ENCODE measurements at places on chromosomes 3 and 15.

DNA sequence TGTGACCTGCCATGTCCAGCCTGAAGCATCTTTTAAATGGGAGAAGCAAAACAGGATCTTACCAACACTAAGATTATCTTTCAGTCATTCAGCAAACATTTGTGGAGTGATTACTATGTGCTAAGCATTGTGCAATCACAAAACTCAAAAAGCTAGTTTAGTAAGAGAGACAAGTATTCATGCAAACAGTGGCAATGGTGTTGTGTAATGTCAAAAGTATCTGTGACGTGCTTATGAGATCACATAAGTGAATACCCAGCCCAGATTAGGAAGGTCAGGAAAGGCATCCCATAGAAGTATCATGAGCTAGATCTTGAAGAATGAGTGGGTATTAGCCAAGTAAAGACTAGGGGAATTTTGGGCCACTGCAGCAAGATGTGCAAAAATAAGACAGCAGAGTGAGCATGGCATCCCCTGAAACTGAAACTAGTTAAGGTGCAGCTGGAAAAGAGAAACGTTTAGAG, 32.1 kb downstream of the SEC62 start:
- DNase-seq, result no peak

DNA sequence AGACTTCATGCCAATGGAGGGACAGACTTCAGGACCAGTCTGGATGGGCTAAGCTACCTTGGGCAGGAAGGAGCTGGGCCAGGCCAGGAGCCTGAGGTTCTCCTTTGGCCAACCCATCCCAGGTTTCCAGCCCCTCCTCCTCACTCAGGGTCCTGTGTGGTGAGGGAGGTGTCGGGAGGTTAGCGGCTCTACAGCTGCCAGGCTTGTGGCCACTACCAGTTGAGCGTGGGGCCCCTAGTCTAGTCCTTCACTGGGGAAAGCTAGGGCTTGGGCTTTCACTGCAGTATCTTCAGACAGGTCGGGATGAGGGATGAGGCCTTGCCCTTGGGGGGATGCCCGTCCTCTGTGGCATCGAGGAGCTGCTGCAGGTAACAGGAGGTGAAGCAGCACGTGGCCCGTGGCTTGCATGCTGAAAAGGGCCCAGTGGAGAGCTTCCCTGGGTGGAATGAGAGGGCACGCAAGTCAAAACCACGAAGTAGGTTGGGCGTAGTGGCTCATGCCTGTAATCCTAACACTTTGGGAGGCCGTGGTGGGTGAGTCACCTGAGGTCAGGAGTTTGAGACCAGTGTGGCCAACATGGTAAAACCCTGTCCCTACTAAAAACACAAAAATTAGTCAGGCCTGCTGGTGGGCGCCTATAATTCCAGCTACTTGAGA, 8.5 kb upstream of the FANCD2 start:
- no peak for DNase-seq

DNA sequence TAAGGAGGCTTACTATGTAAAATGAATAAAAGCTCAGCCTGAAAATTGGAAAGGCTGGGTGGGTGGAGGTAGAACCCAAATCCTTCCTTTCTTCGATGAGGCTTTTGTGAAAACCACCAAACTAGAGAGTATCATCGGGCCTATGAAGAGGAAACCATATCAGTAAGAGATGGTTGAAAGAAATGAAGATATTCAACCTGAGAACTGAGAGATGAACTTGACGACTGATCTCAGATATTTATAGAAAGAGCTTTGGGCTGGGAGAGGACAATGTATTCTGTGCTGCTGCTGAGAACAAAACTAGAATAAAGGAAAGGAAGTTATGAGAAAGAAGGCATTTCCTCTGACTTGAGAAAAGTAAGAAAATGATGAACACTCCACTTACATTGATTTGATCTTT, 236.6 kb downstream of the KCNH8 start:
- DNase-seq, result no peak

DNA sequence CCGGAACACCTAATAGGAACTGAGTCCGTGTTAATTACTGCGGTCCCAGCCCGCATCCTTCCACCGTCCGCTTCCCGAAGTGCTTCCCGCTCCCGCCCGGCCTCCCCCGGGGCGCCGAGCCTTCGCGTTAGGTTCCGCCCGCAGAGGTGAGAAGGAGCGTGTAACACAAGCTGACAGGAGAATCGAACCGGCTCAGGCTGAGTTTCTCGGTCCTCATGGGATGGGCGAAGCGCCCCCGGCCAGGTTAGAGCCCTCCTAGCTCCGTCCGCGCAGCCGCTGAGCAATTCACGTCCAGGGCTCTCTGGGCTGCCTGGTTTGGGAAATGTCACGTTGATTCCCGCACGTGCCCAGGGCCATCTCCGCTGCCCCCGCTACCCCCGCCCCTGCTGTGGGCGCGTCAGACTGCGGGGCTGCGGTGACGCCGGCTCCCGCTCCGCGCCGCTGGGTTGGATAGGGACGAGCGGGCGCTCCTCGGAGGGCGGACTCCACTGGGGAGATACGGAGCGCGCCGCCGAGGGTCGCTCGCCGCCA, 954 bp downstream of the CLDN11 start:
- no peak for DNase-seq

GRCh38 chr3:79097964-79098660, 669.7 kb downstream of the ROBO1 start:
- DNase-seq, result no peak

GRCh38 chr15:37136666-37137065, 36.3 kb upstream of the MEIS2 start:
- no peak for DNase-seq

DNA sequence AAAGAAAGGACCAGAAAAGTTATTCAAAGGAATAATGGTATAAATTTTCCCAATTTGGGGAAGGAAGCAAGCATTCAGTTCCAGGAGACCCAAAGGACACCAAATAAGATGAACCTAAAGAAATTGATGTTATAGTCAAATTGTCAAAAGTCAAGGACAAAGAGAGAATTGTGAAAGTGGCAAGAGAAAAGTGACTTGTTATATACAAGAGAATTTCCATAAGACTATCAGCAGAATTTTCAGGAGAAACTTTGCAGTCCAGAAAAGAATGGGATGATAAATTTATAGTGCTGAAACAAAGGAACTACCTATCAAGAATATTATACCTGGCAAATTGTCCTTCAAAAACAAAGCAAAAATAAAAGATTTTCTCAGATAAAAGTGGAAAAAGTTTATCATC, 43.8 kb upstream of the FOXB1 start:
- DNase-seq, result no peak

DNA sequence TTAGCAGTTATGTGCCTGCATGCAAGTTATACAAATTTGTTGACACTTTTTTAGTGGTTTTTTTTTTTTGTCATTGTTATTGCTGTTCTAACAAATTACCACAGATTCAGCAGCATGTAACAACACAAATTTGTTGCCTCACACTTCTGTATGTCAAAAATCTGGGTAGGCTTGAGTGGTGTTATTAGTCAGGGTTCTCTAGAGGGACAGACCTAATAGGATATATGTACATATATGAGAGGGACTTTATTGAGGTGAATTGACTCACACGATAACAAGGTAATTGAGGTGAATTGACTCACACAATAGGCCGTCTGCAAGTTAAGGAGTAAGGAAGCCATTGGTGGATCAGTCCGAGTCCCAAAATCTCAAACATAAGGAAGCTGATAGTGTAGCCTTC, 15.0 kb upstream of the PLSCR1 start:
- DNase-seq, result no peak

- DNase-seq, result no peak
These were observed 213.0 kb upstream of the BHLHE40 start for GRCh38 chr3:4766263-4766662.

DNA sequence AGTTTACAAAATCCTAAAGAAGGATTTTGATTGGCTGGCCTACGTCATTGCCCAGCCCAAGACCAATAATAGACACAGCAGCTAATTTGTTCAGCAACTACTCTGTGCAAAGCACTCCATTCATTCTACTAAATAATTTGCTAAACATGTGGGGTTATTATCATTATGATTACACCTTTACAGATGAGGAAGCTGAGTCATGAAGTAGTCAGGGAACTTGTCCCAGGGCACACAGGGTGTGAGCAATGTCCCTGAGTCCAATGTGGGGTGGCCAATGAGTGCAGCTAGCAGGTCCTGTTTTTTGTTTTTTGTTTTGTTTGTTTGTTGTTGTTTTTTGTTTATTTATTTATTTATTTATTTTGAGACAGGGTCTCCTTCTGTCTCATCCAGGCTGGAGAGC, 183.6 kb downstream of the ABHD5 start:
- DNase-seq, result no peak

GRCh38 chr3:32865383-32865782, 47.6 kb downstream of the TRIM71 start:
- no peak for DNase-seq

DNA sequence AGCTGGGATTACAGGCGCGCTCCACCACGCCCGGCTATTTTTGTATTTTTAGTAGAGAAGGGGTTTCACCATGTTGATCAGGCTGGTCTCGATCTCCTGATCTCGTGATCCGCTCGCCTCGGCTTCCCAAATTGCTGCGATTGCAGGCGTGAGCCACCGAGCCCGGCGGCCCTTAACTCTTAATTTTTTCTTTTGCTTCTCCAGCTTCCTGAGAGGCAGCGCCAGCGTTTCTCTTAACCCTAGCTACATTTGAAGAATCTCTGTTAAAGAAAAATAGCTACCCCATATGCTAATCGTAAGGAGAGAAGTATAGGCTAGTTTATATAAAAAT, 465 bp upstream of the GK5 start:
- DNase-seq, result no peak

DNA sequence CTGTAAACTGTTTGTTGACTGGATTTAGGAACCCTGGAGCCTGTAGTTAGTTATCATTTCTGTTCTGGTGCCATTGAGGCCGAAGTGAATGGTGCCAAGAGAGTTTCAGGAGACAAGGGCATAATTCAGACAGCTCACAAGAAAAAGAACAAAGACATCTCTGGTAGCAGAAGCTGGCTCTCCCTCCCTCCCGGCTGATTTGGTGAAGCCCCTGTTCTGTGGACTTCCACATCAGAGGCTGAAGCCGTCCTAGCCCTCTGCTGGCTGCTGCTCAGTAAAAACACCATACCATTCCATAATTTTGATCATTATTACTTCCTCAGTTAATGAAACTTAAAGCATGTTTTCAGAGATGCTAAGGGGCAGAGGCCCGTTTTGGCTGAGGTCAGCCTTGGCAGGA, 381.2 kb upstream of the WNT5A start:
- DNase-seq, result peak; percentile 91

- no peak for DNase-seq
These were observed 123.9 kb upstream of the AGBL1 start for GRCh38 chr15:85955501-85956391.

GRCh38 chr15:23869396-23869795, 182.3 kb upstream of the NDN start:
- no peak for DNase-seq

DNA sequence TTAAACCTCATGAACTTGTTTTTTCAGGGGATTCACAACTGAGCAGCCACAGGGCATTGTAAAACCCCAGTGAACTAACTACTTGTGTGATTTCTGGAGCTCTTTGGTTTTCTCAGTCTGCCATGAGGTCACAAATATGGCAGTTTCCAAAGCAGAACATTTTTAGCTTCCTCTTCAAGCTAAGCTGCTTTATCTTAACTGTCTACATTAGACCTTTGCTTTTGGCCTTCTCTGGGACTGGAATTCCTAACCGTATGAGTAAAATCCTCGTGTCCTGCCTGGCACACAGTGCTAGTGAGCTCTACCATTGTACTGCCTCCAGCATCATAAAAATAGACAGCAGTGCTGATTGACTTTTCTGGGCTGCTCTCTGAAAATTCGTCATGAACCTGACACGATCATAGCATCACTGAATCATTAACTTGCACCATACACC, 22.1 kb downstream of the CDIN1 start:
- no peak for DNase-seq

- DNase-seq, result no peak
These were observed 35.0 kb downstream of the MLH1 start for GRCh38 chr3:37028329-37028728.

- no peak for DNase-seq
These were observed 75.8 kb upstream of the OSTN start for GRCh38 chr3:191123231-191123630.

DNA sequence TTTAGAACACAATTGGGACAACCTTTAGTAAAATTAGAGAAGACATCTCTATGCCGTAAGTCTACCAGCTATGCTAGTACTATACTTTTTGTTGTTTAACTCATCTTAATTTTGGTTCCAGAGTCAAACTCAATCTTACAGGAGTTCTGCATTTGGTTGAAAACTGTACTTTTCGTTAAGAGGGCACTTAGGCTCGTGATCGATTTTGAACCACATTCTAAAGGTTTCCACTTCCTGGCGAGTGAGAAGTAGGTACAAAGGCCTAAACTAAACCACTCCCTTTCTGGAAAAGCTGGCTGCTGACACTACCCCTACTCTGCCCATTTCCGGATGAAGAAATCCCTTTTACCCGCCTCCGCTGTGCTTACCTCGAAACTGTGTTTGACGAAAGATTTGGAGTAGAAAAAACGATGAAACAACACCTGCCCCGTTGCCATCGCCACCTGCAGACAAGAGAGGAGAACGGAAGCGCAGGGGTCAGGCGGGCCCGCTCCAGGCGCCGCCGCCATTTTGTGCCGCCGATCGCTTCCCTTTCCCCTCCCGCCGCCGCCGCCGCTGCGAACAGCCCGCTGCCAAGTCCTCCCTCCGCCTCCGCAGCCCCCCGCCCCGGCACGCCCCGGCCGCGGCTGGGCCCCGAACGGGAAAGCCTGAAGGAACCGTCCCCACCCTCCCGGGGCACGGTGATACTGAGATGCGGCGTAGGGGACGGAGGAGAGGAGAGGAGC, 748 bp downstream of the CCNL1 start:
- DNase-seq, result no peak

DNA sequence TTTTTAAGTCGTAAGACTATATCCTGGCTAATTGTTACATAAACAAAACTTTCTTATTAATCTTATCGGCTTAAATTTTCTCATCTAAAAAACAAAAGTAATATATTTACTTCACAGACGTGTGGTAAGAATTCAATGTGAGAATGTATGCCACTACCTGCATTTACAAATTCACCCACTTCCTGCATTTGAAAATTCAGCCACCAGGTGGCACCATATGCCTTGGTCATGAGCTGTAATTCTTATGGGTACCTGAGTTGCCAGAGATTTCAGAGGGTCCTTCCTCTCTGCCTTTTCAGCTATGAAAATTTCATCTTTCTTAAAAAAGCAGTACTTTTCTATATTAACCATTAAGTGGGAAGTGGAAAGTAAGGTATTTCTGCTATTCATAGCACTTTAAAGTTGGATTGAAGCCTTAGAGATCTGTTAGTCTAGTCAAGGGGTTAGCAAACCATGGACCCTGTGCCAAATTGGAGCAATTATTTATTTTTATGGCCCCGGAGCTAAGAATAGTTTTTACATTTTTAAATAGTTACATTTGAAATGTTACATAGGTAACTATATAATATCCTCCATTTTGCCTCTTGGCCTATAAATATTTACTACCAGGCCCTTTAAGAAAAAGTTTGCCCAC, 127.8 kb downstream of the HCN4 start:
- peak; percentile 73 for DNase-seq

- DNase-seq, result no peak
These were observed 1.1 kb downstream of the THSD4 start for GRCh38 chr15:71116366-71116765.

DNA sequence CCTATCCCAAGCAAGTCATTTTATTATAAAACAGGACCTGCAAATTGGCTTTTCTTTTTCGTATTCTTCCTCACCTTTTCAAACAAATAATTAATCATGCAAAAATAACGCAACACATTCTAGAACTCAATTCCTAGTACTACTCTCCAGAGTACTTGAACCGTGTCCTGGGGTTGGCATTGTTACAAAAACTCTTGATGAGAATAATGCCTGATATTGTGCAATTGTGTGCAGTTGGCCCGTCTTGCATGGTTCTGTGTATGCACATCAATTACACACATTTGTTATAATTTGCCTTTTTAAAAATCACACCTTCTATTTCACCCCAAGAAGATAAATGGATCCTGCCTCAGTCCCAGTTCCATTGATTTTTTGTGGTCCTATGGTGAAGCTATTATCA, 205.4 kb downstream of the EPHB1 start:
- peak; percentile 22 for DNase-seq
